GM12878 (cell line): ENCODE measurements at places on chromosomes 1 and 21.

GRCh38 chr1:240174734-240175133 is 83.1 kb downstream of the FMN2 start:
- DNase-seq = no peak

GRCh38 chr1:156581661-156582387 is 2.3 kb downstream of the TTC24 start:
- DNase-seq = no peak

DNA sequence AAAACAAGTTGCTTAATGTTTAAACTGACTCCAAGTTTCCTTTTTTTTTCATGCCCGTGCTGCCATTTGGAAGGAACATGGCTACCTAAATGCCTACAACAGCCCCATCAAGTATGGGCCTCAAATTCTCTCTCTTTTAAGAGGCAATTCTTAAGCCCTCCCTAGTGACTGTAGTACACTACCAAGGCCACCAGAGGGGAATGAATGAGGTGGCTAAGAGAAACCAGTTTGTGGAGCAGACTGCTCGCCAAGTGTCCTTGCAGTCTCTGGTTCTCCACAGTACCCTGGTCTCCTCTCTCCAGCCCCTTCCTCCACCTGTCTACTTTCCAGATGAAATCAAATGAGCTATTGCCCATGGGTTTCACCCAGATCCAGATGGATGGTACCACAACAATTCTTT is 1809.6 kb downstream of the BRINP3 start:
- no peak for DNase-seq

DNA sequence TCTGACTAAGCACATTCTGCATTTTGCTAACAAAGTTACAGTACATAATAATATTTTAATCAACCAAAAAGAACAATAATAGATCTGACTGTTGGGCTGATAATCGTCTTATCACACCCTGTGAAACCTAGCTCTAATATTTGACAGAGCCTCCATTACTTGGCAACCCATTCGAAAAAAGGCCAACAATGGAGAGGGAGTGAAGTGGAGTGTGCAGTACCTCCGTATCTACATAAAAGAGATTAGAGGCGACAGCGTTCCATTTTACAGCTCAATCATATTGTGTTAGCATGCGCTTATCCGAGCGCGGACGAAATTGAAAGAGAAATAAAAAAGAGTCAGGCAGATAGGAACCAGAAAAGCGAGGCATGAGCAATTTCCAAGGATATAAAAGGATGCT is 137.3 kb upstream of the USH2A start:
- DNase-seq = no peak

DNA sequence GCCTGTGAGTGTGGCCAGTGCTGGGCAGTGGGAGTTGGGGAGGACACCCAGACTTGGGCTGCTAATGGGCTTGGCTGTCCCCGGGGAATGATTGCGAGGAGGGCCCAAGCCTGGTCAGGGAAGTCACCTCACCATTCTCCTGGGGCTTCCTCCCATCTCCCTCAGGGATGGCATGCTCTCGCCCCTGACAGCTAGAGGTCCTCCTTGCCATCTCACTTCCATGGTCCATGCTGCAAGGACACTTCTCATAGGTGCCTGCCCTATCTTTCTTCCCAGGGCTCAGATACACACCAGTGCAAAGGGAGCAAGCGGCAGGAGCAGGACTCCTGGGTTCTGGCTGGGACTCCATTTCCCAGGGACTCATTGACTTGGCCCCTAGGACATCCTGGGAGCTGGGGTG is 4.1 kb downstream of the NTRK1 start:
- DNase-seq = no peak

DNA sequence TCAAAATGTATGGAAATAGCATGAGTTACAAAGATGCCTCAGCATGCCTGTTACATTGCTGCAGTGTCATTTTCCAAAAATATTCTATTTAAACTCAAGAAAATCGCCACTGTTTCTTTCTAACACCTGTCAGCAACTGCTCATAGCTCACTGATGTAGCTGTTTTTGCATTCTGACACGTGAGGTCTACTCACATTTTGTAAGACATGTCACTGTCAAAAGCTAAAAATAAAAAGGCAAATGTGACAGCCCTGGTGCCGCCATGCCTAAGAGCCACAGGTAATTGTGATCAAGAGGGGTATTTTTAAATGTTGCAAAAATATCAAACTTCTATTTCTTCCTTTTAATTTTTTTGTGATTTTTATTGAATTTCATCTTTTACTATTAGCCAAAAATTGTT is 556.2 kb upstream of the TMPRSS15 start:
- no peak for DNase-seq

GRCh38 chr1:165772739-165773138 is 4.1 kb upstream of the TMCO1 start:
- no peak for DNase-seq

- no peak for DNase-seq
These were observed 6.2 kb downstream of the TNFRSF18 start for GRCh38 chr1:1199961-1200875.

- DNase-seq = no peak
These were observed 2.2 kb downstream of the TMED5 start for GRCh38 chr1:93177991-93178390.

DNA sequence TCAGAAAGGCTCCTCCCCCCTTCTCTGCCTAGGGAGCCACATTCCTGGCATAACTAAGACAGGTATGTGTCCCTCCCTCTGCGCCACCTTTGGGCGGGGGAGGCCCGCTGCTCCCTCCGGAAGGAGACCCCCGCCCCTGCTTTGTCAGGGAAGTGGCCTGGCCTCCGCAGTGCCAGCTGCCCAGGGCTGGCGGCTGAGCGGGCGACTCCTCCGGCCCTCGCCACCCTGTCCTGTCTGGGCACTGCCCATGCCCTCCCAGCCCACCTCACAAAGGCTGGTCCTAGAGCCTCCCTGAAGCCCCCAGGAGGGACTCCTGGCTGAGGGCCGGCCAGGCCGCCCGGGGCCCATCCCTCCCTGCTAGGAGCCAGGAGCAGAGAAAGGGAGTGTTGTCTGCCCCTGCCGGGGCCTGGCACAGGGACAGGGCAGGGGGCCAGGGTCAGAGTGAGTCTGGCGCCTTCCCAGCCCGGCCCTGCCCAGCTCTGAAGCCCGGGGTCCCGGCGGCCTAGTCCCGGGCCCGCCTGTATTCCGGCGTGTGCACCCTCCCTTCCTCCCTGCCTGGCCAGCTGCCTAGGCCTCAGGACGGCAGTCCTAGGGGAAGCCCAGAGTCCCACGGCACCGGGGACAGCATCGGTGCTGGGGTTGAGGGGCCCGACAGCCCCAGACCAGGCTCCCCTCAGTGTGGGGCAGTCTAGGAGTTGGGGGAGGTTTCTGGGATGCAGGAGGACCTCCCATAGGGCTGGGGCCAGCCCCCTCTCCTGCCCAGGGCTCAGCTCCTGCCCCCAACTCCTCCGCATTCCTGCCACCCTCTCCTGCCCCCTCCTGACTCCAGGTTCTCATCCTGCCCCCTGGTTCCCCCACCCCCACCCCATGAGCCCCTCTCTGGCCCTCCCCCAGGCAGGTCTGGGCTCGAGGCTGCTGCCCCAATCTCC is 5.1 kb downstream of the AGRN start:
- no peak for DNase-seq

- no peak for DNase-seq
These were observed at the start of gene SERINC2 for GRCh38 chr1:31412732-31413404. Gene SERINC2, plus strand, starts transcription at chr1:31413213. Its CDS starts 53 bp downstream, at chr1:31413266.

- DNase-seq = no peak
These were observed 180.3 kb downstream of the DISC1 start for GRCh38 chr1:231806623-231807495.

GRCh38 chr1:41683681-41684500 is 199.4 kb upstream of the EDN2 start:
- no peak for DNase-seq

- peak; percentile 83 for DNase-seq
These were observed at the start of gene HEATR1 for GRCh38 chr1:236603991-236604904. Gene HEATR1, minus strand, starts transcription at chr1:236604516. Its CDS starts 421 bp downstream, at chr1:236604095.

- DNase-seq = no peak
These were observed 336.9 kb upstream of the NFIA start for GRCh38 chr1:60745484-60745883.

DNA sequence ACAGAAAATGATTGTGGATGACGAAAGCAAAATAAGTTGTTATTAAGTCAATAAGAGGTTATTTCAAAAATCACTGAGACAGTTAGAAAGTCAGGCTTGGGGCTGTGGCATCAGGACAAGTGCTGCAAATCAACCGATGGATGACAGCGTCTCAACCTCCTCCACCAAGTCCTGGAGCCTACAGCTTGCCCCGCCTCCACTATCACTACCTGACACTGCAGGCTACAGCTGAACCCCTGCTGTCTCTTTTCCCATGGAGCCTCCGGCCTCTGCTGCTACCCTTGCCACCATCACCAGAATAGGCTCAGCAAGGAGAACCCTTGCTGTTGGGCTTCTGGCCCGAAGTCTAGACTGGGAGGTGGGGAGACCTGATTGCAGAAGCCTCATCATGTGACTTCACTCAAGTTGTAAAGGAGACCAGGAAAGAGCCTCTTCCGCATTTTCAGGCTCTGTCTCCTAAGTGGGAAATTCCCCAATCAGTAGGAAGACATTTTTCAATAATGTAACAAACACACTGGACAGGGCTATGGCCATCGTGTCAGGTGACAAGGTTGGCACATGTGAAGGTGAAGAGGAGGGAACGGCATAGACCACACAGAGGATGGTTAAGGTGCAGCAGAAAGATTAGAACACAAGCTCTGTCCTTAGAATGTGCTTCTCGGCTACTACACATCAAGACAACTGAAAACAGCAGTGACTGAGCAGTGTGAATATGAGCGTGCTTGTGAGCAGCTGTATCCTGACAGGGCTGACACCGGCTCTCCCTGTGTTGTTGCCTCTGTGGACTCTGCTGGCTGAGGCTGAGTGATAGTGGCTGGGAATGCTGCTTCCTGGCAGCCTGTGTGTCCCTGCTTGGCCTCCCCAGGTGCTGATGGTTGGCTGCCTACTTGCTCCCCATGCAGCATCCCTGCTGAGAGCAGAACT is 660.7 kb downstream of the PTPRU start:
- no peak for DNase-seq

- DNase-seq = no peak
These were observed 64.1 kb downstream of the ACTL8 start for GRCh38 chr1:17819129-17819802.

- no peak for DNase-seq
These were observed 66.3 kb downstream of the SPATA46 start for GRCh38 chr1:162310337-162310736.

GRCh38 chr1:22629886-22630285 is 6.5 kb upstream of the C1QA start:
- DNase-seq = no peak

DNA sequence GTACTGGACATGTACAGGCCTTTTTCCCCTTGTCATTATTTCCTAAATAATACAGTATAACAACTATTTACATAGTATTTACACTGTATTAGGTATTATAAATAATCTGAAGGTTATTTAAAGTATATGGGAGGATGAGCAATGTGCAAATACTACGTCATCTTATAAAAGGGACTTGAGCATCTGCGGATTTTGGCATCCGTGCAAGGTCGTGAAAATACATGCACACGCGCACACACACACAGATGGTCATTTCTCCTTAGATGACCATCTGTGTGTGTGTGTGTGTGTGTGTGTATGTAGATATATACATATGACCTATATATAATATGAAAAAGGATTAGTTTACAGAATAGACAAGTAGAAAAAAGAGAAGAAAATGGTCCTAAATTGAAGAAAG is 15.4 kb downstream of the ALG14 start:
- DNase-seq = no peak

DNA sequence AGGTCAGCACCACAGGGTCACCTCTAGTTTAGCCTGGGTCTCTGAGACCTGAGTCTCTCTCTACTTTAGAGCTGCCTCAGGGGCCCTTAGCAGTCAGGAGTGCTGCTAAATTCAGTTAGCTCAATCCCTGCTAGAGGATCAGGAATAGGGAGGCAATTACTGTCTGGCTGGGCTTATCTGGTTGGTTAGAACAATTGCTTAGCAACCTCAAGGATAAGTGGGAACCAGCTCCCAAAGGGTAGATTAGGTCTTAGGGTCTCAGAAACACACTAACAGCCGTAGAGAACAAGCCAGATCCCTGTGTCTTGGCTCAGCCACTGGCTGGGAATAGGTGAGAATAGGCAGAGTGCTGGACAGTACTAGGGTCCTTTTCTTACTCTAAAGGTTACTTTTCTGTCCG is 7.7 kb downstream of the PM20D1 start:
- DNase-seq = no peak

- DNase-seq = no peak
These were observed 36.2 kb upstream of the MRPS6 start for GRCh38 chr21:34037009-34037795.

GRCh38 chr21:41283211-41283818 is 33.3 kb upstream of the FAM3B start:
- DNase-seq = peak; percentile 61

- DNase-seq = no peak
These were observed 94.0 kb upstream of the KCND3 start for GRCh38 chr1:112083487-112083886.

- DNase-seq = no peak
These were observed 42.0 kb downstream of the COLGALT2 start for GRCh38 chr1:183995322-183996039.

GRCh38 chr1:59827055-59827643 is 12.4 kb downstream of the HOOK1 start:
- DNase-seq = no peak

DNA sequence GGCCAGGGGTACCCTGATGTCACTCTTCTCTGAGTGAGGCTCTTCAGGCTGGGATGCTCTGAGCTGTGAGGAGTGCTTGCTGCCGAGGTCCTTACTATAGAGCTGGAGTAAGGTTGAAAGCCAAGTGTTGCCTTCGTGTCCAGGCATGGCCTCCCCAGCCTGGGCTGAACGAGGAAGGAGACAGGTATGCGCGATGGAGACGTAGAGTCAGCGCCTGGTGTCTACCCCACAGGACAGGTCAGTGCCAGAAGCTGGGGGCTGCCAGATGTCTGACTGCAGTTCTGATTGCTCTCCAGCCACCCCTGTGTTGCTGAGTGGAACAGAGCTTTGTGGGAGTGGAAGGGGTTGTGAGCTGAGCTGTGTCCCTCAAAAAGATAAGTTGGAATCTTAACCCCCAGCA is 135.8 kb upstream of the AJAP1 start:
- DNase-seq = no peak

DNA sequence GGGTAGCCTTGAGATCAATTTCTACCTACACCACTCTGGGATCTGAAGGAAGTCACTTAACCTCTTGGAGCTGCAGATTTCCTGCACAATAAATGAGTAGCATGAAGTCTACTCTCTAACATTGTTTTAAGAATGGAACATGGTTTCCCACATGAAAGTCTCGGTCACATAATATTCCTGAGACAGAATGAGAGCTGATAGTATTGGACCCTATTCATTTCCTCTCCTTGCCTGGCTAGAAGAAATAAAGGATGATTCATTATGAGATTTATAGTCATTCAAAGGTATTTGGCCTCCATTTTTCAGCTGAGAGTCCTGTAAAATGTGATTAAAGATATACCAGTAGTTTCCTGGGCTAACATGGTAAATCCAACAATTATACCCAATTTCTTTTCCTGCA is 56.7 kb downstream of the ARHGAP29 start:
- no peak for DNase-seq

DNA sequence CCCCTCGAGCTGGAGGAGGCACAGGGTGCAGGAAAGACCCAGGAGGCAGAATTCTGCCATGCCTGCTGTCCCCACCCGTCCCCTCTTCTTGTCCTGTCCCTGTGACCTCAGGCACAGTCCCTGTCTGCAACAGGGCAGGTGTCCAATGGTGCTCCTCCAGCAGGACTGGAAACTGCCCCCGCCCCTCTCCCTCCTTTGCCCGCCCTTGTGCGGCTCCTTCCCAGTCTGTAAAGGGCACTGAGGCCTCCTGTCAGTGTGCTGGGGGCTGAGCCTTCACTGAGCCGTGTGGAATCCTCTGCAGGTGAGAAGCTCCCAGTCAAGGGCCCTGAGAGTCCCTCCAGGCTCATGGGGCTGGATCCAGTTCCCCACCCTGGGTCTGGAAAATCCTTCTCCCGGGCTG is 28.9 kb downstream of the PRDM16 start:
- DNase-seq = no peak
